Globus pallidus (tissue), 1 donor: ENCODE measurements at places on chromosomes 1 and 21.

DNA sequence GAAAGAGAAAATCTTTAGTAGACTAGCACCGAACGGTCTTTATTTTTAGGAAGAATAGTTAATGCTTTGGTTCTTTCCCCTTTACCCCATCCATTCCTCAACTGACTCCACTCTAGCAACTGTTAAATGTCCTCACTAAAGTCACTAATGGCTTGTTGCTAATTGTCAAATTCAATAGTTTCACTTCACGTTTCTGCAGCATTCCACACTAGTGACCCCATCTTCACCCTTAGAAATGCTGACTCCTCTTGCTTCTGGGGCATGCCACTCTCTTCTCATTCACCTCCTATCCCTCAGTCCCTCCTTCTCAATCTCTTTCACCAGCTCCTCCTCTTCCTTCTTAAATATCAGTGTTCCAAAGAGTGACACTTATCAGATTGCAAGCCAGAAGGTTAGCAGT is 19.4 kb upstream of the CADM3 start:
- no peak for DNase-seq

GRCh38 chr1:199490769-199491527 is 536.6 kb upstream of the NR5A2 start:
- DNase-seq: no peak

GRCh38 chr1:160708118-160708517 is 3.5 kb downstream of the CD48 start:
- no peak for DNase-seq

DNA sequence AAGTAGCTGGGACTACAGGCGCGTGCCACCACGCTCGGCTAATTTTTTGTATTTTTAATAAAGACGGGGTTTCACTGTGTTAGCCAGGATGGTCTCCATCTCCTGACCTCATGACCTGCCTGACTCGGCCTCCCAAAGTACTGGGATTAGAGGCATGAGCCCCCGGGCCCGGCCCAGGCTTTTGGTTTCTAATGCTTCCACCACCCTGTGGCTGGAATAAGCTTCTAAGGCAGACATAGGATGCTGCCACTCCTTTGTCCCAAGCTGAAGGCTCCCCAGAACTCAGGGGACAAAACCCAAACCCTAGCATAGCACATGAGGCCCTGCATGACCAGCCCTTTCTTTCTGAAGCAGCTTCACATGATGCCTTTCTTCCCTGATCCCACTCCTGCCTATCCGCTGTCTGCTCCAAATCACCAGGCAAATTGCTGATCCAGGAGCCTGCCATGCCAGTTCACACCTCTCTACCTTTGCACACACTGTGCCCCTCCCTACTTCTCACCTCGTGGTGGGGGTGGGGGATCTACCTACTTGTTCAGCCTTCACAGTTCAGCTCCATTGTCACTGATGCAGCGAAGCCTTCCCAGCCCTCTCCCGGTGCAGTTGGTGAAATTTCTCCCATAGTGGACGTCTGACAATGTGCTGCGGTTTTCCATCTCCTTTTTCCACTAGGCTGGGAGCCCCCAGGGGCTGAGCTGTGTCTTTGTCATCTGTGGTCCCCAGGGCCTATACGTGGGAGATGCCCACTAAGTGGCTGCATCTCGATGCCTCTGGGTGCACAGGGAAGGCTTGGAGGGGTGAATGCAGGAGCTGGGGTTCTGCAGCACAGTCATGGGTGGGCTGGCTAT is 6.9 kb downstream of the PTPRU start:
- DNase-seq: no peak

GRCh38 chr1:165062346-165062745 is 294.2 kb downstream of the LMX1A start:
- no peak for DNase-seq

GRCh38 chr1:186091222-186091720 is 283.8 kb downstream of the TPR start:
- no peak for DNase-seq

GRCh38 chr21:34047835-34048234 is 25.5 kb upstream of the MRPS6 start:
- DNase-seq: no peak

DNA sequence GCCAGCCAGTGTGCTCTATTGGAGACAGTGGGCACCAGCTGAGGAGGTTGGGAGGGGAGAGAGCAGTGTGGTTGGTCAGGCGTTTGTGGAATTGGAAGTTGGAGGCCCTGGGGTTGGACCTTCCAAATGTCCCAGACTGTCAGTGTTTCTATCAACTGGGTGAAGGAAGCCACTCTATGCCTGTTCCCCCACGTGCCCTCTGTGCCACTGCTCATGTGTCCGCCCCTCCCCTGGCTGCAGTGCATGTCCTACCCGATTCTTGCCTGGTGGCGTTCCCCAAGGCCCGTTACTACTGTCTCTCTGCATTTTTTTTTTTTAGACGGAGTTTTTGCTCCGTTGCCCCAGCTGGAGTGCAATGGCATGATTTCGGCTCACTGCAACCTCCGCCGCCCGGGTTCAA is 21.1 kb downstream of the ADORA1 start:
- DNase-seq: no peak

DNA sequence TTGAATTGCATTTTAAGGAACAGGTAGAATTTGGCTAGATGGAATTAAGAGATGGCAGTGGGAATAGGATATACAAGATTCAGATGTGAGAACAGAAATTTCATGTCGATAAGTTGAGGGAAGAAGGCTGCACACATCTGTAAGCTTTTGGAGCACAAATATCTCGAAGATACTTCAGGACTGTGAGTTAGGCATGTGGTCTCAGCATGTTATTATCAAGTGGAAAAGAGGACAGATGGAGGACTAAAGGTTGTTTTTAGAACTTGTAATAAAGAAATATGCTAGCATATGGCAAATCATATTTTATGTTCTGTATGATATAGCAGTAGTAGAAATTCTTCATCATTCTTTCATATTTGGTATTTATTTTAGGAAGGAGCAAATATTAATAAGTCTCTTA is 61.5 kb downstream of the KIF1B start:
- DNase-seq: no peak

- DNase-seq: peak; percentile 0
Measured at GRCh38 chr1:179448437-179449149, 82.8 kb downstream of the AXDND1 start.

DNA sequence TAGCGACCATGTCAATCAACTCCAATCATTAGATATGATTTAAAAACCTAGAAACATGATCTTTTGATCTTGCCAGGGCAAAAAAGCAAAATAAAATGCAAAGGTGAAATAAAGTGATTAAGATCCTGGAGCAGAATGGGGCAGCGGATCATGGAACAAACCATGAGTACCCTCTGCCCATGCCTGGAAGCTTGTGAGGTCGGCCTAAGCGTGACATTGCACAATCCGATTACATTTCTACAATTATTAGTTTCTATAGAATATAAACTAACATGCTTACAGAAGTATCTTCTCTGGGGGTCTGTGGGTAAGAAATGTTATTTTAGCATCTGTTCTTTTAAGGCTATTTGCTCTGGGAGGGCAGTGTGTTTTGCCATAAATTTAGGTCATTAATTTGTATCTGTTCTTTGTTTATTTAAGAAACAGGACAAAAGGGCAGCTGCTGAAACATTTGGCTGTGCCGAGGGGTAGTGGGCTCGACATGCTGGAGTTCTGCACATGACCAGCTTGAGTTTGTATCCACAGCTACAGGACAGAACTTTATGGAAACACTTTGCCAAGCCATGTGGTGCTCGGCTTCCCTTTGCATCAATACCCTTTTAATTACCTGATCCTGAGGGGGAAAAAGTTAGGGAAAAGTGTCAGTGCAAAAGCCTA is 55.9 kb downstream of the ZBTB18 start:
- no peak for DNase-seq

DNA sequence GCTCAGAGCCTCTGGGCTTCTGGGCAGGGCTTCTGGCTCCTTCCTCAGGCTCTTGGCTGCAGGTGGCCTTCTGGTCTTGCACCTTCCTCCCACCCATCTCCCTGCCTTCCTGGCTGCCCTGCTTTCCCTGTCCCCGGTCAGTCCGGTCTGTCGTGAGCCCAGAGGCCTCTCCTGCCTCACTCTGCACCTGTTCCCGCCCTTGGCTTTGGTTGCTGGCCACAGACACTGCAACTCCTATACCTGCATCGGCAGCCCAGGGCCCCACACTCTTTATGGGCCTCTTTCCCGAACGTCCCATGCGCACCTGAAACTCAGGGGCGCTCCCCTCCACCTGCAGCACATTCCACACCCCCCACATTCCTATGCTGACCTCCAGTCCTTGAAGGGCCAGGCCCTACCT is 7.9 kb downstream of the FBXO2 start:
- no peak for DNase-seq

DNA sequence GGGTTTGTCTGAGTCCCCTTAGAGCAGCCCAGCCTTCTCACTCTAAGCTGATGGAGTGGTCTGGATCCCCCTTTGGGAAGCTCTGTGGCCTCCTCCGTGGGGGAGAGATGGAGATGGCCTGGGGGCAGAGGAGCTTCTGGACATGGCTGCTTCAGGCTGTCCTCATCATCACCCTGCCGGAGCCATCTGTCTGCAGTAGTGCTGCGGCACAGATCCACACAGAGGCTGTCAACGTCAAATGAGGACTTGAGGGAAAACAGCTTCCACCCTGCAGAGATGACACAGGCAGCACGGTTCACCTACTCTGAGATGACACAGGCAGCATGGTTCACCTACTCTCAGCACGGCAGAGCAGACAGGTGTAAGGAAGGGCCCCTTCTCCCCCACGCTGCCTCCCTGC is 134.3 kb downstream of the IGSF21 start:
- no peak for DNase-seq

GRCh38 chr21:23607782-23608431 is 1999.4 kb downstream of the MRPL39 start:
- no peak for DNase-seq

DNA sequence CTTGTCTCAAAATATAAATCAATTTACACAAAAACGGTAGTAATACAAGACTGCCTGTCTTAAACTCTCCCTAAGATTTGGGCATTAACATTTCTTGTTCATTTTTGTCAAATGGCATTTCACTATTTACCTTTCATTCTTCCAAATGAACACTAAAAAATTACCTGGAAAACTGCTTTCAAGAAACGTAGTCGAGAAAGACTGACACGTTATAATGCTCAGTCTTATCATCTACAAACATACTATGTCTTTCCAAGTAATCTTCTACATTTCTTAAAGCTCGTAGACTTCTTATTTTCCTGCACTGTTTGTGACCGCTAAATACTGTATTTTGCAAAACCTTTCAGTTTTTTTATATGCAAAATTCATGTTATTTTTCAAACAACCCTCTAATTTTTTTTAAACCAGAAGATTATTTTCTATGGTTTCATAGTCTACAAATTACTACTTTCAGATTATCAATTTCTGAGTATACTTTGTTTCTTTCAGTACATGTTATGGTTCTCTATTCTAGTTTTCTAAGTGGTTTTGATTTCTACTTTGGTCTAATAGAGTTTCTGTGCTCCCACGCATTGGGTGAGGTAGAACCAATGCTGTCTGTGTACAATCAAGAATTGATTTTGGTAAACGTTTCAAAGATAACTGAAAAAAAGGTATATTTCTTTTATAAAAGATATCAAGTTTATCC is 336.4 kb downstream of the SMYD3 start:
- DNase-seq: no peak

DNA sequence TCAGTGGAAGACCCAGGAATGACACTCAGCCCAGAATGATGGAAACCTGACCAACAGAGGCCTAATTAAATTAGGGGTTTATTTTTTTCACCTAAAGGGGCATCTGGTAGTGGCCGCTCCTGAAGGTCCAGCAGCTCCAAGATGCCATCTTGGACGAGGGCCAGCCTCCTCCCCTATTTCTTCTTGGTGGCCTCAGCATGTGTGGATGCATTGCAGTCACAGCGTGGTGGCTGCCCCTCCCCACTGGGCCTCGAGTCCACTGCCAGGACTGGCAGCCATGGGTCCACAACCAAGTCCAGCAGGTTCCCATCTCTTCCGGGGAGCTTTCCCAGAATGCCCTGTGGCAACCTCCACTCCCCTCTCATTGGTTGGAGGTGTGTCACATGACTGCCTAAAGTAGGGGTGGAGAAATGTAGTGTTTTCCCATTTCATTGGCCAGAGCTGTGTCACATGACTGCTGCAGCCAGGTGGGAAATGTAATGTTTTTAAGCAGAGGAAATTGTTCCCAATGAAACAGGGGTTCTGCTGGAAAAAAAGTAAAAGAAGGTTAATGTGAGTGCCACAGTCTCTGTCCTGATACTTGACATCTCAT is 628.2 kb downstream of the PTPRU start:
- no peak for DNase-seq

- no peak for DNase-seq
Measured at GRCh38 chr1:171715813-171716251, 26.0 kb downstream of the VAMP4 start.

- DNase-seq: no peak
Measured at GRCh38 chr1:25774921-25775771, 24.8 kb upstream of the SELENON start.

DNA sequence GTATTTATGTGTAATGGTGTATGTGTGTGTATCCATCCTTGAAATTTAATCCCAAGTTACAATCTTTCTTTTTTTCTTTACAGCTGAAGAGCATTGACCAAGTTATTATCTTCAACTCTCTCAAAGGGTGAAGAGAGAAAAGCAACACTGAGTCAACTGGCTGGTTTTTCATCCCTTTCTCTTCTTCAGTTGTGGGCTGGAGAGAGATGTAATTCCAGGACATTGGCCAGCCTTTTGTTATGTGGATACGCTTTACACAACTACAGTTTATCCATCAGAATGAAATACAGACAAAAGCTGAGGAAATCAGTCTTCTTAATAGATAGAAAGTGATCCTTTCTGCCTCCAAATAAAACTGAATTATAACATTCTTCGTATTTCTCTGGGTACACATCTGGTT is 357.0 kb upstream of the NCAM2 start:
- DNase-seq: no peak

DNA sequence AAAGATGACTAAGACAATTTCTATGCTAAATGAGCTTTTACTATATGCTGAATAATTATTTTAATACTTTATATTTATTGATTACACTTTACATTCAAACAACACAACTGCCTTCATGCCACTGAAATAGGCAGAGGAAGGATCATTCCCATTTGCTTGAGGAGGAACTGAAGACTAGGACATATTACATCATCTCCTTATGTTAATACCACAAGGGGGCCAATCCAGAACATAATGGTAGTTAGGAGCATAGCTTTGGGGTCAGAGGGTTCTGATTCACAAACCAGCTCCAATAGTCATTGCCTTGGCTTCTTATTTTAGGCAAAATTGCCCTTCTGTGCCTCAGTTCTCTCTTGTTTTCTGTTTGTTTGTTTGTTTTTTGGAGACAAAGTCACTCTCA is 306.5 kb downstream of the KCNH1 start:
- no peak for DNase-seq

- DNase-seq: no peak
Measured at GRCh38 chr1:81314513-81315233, 486.1 kb upstream of the ADGRL2 start.

GRCh38 chr1:202029171-202029665 is 18.8 kb downstream of the ELF3 start:
- no peak for DNase-seq
